D721Med (cell line): ENCODE measurements at places on chromosomes 13 and 19.
A peak's percentile ranks its signal among the peaks of the same experiment; 100 is the strongest.

DNA sequence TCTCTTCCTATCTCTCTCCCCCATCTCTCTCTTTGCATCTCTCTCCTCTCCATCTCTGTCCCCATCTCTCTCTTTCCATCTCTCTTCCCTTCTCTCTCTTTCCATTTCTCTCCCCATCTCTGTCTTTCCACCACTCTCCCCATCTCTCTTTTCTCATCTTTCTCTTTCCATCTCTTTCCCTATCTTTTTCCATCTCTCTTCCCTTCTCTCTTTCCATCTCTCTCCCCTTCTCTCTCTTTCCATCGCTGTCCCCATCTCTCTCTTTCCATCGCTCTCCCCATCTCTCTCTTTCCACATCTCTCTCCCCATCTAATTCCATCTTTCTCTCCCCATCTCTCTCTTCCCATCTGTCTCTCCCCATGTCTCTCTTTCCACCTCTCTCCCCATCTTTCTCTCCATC, 24.5 kb downstream of the ADGRE3 start:
- no peak for DNase-seq

GRCh38 chr13:44088991-44089413, 209.3 kb downstream of the LACC1 start:
- no peak for DNase-seq

GRCh38 chr13:60696602-60697001, 299.6 kb downstream of the TDRD3 start:
- no peak for DNase-seq

- DNase-seq = no peak
These were observed 5.0 kb downstream of the PPP1R37 start for GRCh38 chr19:45097776-45098520.

- DNase-seq = peak; percentile 48
These were observed 37.5 kb downstream of the SUGP2 start for GRCh38 chr19:18995804-18996241.

- DNase-seq = no peak
These were observed 3.1 kb upstream of the NKPD1 start for GRCh38 chr19:45163751-45164460.
